ENCODE measurements at places on chromosomes 6 and 20.

GRCh38 chr6:8628063-8628462, 192.7 kb upstream of the SLC35B3 start:
- no peak for DNase-seq

DNA sequence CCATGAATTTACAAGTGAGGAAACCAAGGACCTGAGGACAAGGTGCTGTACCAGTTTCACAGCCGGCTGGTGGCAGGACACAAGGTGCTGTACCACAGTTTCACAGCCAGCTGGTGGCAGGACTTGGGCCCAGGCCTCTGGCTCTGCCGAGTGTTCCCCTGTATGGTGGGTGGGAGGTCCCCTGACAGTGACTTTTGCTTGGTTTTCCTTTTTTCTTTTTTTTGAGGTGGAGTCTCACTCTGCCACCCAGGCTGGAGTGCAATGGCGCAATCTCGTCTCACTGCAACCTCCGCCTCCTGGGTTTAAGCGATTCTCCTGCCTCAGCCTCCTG, 212.4 kb downstream of the LY86 start:
- DNase-seq: no peak

DNA sequence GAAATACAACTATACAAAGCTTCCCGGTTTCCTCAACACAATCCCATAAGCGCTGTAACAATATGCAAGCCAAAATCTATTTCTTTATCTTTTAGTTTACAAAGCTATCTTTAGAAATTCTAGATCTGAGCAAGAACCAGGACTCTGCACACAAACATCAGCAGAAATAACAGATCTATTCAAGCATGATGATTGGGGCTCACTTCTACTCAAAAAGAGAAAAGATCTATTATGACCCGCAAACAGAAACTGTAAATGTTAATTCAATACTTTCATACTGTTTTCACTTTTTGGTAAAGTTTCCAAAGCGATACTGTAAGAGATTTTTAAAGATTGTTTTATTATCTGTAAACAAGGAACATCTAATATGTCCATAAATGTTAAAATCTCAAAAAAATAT, 86.6 kb downstream of the SESN1 start:
- DNase-seq: no peak

- DNase-seq: no peak
Measured at GRCh38 chr6:166866839-166867637, 89.3 kb downstream of the RNASET2 start.

DNA sequence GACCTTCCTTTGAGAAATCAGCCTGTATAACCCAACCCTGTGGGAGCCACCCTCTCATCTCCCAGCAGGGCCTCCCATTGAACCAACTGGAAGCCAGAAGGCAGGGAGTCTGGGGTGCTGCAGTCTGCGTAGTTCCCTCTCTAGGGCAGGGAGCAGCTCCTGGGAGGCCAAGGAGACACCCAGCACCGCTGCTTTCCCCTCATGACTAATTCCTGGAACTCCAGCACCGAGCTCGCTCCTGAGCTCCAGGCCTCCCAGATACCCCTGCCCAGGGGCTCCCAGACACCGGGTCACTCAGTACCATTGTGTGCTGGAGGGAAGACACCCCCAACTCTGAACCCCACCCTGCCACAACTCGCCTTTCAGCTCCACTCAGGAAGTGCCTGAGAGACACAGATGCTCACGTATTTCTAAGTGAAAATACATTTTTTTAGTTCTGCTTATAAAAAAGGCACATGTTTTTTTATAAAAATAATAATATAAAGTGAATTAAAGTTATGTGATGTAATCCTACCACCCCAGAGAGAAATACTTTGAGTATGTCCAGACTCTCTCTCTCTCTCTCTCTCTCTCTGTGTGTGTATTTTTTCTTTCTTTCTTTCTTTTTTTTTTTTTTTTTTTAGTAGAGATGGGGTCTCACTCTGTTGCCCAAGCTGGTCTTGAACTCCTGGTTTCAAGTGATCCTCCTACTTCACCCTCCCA, 17.5 kb downstream of the PIM1 start:
- no peak for DNase-seq

- DNase-seq: no peak
Measured at GRCh38 chr6:81843302-81843701, 90.8 kb upstream of the TENT5A start.

DNA sequence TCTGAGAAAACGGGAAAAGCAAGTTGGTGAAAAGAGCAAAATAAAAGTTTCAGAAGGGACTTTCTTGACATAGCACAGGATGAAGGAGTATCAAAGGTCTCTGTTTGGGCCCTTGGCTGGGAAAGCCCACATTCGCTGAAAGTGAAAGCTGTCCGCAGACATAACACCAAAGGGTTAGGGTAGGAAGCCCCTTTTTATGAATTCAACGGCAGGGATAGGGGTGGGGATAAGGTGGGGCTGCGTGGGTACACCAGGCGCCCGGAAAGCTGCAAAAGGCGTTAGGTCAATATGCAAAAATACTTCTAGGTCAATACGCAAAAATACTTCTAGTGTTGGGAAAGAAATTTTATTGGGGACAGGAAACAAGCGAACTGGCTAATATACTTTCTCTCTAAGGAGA, 135.1 kb downstream of the OR2B2 start:
- DNase-seq: no peak

DNA sequence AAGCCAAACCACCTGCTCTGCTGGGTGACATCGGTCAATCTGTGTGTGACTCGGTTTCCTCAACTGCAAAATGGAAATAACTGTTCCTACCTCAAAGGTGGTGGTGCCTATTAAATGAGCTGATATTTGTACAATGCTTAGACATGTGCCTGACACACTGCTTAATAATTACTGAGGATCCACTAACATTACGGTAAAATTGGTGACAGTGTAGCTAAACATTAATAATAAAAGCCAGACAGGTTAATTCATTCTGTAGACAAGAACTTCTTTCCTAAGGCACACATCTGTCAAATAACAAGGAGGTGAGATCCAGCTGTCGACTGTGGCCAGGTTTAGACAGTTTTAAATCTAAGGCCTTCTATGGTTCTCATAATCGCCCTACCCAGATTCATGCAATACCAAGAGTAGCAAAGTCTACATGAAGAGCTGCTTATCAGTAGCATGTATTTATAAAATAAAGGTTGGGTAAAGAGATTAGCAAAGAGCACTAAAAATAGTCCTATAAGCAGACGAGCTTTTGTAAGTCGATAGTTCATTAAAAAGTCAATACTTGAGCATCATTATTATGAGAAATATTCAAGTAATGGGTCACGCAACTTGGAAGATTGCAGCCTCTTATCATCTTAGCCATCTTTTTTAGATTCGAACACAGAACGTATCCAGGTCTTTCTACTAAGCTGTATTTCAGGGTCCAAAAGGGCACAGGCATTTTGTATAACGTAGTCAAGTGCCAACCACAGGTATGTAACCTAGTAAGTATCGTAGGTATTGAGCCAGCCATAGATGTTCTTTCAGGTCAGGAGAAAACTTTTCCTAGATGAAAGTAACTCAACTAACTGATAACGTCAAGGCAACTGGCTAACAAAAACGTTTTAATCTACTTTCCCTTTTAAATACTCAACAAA, 3.2 kb downstream of the CNKSR3 start:
- DNase-seq: no peak

GRCh38 chr6:116035616-116036015, 25.1 kb downstream of the FRK start:
- DNase-seq: no peak

DNA sequence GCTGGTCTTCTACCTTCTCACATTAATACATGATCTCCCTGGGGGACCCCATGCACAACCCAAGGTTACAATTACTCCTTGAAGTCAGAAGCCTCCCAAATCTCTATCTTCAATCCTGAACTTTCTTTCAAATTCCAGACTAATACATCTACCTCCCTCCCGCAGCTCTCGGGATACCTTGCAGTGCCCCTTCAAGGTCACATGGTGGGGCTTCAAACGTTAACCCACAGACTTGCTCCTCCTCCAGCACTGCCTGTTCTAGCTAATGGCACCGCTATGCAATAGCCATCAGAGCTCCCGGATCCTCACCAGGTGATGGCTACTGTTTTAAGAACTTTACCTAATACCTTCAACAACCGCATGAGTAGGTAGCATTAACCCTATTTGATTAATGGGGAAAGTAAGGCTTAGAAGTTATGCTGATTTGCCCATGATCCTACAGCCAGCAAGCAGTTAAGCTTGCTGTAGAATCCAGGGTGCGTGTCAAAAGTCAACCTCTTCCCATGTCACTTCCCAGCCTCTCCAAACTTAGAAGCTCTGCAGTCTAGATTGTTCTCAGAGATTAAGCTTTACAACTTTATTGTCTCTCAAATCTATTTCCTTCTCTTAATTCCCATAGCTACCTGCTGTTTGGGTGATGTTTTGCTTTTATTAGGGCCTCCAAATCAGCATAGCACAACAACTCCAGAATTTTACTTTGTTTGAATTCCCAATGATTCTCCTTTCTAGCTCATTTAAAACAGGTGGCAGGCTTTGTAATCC, 44.7 kb downstream of the PLAGL1 start:
- DNase-seq: no peak

DNA sequence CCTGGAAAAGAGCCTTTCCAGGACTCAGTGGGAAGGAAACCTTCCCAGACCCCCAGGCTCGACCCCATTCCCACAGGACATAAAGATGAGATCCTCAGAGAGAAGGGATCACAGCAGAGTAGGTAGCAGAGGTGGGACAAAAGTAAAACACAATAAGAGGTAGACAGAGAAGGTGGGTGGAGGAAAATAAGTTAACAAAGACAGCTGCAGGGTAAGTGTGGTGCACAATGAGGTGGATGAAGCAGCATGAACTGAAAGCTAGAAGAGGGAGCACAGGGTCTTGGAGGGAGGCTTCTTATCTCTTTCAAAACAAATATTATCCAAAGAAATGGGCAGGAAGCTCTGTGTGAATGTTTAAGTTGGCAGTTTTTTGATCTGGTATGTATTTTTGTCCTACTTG, 14.0 kb upstream of the MAP7 start:
- DNase-seq: no peak

GRCh38 chr6:138393871-138394783, 9.9 kb upstream of the HEBP2 start:
- no peak for DNase-seq

DNA sequence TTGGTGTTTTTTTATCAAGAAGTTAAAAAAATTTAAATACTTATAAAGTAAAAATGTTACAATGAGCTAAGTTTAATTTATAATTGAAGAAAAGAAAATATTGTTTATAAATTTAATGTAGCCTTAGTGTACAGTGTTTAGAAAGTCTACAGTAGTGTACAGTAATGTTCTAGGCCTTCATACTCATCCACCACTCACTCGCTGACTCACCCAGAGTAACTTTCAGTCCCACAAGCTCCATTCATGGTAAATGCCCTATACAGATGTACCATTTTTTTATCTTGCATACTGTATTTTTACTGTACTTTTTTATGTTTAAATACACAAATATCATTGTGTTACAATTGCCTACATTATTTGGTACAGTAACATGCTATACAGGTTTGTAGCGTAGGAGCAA, 26.0 kb downstream of the HTR1E start:
- no peak for DNase-seq

GRCh38 chr20:53783768-53784167, 190.1 kb upstream of the ZNF217 start:
- DNase-seq: no peak

DNA sequence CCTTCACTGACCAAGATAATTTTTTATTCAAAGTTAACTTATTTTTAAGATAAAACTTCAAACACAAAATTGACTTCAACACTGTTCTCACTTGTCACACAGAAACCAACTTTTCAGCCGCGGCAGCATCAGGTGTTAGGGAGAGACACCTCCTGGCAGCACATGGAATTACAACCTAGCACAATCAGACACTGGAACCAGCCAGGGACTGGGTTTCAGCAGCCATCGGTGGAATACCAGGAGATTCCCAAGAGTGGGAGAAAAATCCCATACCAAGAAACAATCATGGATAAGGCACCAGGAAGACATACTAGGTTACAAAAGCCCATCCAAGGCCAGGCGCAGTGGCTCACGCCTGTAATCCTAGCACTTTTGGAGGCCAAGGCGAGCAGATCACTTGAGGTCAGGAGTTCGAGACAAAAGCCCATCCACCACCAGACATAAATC, 70.0 kb downstream of the SNX5 start:
- peak; percentile 82 for DNase-seq

DNA sequence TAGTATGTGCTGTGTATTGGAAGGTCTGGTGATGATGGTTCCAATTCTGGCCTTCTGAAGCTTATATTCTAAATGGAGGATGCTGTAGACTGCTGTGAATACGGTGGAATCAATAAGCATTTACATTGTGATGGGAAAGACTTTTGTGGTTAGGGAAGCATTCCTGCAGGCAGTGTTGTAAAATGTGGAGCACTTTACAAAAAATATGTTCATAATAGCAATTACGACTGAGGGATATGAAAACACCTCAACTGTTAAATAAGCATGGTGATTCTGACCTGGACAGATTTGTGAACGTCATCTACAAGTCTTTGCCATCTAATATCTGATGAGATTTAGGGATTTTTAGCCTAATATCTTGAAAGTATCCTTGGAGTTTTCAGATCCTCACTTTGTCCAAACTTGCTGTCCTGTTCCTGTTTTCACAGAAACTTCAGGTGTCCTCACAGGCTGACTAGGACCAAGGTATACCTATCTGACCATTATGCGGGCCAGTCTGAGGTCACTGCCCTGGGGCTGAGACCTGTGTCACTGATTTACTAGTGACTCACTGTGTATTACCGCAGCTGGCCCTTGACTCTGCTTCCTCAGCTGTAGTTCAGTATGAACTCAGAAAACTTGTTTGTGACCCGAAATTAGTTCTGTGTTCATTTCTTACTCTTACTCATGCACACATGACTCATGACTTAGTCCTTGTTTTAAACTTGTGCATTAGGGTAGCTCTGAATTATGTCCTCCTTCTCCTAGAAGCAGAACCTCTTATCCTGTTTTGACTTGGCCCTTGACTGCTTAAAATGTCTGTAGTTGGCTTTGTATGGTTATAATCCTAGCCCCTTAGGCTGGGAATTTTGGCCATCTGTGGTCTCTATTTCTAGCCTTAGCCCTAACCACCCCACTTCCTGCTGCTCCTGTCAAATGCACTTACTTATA, 343.0 kb downstream of the CDKAL1 start:
- DNase-seq: peak; percentile 85

DNA sequence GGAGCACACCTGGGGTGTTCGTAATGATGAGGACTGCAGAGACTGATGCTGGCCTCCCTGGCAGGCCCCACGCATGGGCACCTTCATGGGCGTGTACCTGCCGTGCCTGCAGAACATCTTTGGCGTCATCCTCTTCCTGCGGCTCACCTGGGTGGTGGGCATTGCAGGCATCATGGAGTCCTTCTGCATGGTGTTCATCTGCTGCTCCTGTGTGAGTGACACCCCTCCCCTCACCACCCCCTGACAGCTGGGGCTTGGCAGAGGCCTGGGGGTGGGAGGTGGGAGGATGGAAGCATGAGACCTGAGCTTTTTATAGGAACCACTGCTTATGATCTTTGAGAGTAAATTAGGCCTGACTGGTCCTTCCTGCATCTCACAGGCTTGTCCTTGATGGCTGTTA, 6.7 kb downstream of the SLC12A5 start:
- DNase-seq: no peak

All from AG20443 (cell line).